ENCODE measurements at places on chromosomes 7 and 10.

- DNase-seq: no peak
Observed at GRCh38 chr7:39700165-39700564, 76.8 kb downstream of the RALA start.

DNA sequence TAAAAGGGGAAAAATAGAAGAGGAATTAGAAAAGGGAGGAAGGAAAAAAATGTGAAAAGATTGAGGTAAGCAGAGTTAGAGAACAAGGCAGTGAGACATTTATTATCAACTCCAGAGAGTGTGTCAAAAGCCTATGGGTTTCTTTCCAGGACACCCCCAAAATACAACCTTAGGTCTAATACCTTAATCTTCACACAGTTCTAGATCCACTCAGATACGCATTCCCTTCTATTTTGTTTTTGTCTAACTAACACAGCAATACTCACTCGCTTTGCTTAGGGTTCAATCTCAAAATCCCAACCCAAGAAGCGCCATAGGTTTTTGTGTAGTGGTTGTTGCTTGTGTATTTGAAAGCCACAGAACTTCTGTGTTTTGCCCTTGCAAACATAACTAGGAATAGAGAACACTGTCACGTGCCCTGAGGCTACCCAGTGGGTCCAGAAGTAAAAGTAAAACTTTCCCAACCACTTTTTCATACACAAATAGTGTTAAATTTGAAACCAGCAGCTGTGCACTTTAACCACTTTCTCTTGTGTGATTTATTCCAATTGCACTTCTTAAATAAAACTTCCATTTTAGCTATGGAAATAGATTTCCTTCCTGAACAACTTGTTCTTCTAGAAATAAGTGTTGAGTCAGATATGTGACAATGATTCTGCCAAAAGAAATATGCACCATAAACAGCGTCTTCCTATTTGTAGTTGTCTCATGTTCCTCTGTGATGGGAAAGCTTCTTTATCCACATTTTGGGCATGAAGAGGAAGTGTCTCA, 414.7 kb upstream of the GHITM start:
- DNase-seq: no peak

- DNase-seq: no peak
Observed at GRCh38 chr10:49076741-49077521, 38.4 kb downstream of the VSTM4 start.

GRCh38 chr10:83218205-83218604, 921.1 kb upstream of the GHITM start:
- DNase-seq: no peak

- no peak for DNase-seq
Observed at GRCh38 chr7:33743594-33743993, 161.7 kb upstream of the BMPER start.

GRCh38 chr10:3169673-3170072, 2.9 kb downstream of the PITRM1 start:
- no peak for DNase-seq

DNA sequence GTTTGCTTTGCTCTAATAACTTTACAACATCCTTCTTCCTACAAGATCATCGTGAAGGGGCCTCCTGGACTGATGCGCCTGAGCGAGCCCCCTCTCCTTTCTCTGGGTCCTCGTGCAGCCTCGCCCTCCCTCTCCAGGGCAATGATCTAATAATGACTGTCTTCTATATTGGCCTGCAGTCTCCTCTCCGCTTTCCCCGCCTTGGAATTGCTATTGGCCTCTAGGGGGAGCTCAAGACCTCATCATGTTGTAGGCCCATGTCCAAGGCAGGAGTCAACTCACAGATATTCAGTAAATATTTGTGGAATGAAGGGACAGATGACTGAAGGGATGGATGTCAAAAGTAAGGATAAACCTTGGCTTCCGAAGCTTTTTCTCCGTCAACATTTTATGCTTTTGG, 1180.3 kb downstream of the TYW1 start:
- no peak for DNase-seq

GRCh38 chr7:5276611-5277010, 6.1 kb upstream of the SLC29A4 start:
- no peak for DNase-seq

- no peak for DNase-seq
Observed at GRCh38 chr7:47587976-47588375, 6.1 kb upstream of the TNS3 start.

GRCh38 chr10:61112771-61113170, 168.8 kb upstream of the RHOBTB1 start:
- DNase-seq: no peak

DNA sequence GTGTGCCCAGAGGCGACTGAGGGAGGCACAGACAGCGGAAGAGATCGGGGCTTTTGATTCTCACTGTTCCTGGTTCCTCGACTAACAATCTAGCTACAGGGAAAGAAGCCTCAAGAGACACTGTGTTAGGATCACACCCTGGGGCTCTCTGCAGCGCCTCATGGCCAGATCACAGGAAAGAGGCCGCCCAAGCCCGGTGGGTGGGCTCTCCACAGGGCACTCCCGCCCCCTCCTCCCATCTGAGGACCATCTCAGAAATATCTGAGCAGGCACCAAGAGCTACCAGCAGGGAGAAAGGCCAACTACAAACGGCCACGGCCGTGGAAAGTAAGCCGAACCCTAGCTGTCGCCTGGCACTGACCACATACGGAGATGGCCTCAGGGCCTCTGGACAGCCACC, 224.2 kb downstream of the MLLT10 start:
- DNase-seq: no peak

GRCh38 chr7:112821345-112821744, 31.2 kb upstream of the TMEM168 start:
- DNase-seq: no peak

GRCh38 chr10:128643658-128644057, 517.4 kb upstream of the MKI67 start:
- no peak for DNase-seq

GRCh38 chr10:101446947-101447346, 93.0 kb downstream of the BTRC start:
- DNase-seq: no peak

DNA sequence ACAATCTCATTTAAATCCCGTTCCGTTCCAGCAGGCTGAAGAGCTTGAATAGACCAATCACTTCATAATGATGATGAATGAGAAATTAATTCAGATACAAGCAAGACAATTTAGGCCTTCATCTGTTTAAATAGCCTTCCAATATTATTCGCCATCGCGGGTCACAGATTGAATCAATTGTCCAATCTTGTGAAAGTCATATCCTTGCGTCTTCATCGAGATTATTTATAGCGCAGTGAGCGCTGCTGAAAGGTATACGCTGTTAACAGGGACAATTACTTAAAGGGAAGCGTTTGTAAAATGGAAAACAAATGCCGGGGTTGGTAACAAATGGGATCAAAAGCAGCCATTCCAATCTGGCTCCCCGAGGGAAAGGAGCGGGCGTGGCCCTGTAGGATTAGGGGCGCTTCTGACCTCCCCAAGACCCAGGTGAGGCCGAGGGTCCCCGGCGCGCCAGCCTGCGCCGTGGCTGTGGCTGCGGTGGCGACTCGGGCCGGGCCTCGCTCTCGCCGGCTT, 8.6 kb downstream of the EVX1 start:
- DNase-seq: no peak

GRCh38 chr7:132654150-132654549, 77.9 kb upstream of the PLXNA4 start:
- no peak for DNase-seq

DNA sequence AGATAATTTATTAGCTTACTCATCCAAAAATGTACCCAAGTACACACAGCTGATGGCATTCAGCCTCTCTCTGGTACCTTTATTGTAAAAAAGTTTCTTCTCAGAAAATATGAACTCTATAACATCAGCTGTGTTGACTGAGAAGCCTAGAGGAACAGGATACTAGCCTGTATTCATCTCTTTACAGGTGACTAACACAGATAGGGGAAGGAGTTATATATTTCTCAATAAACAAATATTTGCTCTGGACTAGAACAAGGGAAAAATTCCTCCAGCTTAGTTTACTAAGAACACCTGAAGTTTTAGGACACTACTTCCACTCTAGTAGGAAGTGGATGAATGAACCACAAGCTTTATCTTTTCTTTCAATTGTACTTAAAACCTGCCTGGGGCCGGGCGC, 67.8 kb downstream of the ZNF248 start:
- no peak for DNase-seq

- no peak for DNase-seq
Observed at GRCh38 chr7:108611268-108611667, 41.6 kb downstream of the DNAJB9 start.

Measured in stimulated activated CD8-positive, alpha-beta memory T cell treated with anti-CD3 and anti-CD28 coated beads, Interleukin-15, amount 100 ng/mL, for 1 hour (primary cell).